PC-9 (cell line): ENCODE measurements at places on chromosomes 1 and 21.

GRCh38 chr1:29849991-29850757, 613.9 kb downstream of the PTPRU start:
- H3K27ac ChIP-seq, result no peak overlapping the region
- H3K4me1 ChIP-seq, result no peaks in the 10 kb centered on the region
- peaks cover 12% of the 10 kb centered on the region for H3K27me3 ChIP-seq
- no peak overlapping the region for H3K4me3 ChIP-seq
- no peaks in the 10 kb centered on the region for H3K36me3 ChIP-seq
- DNase-seq, result no peak

GRCh38 chr1:227127891-227128290, 187.8 kb downstream of the COQ8A start:
- peaks cover 11% of the 10 kb centered on the region for H3K36me3 ChIP-seq
- DNase-seq, result no peak
- H3K4me3 ChIP-seq, result no peak overlapping the region
- H3K27me3 ChIP-seq, result no peaks in the 10 kb centered on the region
- H3K4me1 ChIP-seq, result no peaks in the 10 kb centered on the region

GRCh38 chr1:209855623-209856022, 27.9 kb downstream of the UTP25 start:
- H3K4me1 ChIP-seq, result no peaks in the 10 kb centered on the region
- no peak overlapping the region for H3K27ac ChIP-seq
- H3K36me3 ChIP-seq, result peaks cover 34% of the 10 kb centered on the region
- H3K27me3 ChIP-seq, result no peaks in the 10 kb centered on the region
- H3K4me3 ChIP-seq, result no peak overlapping the region

GRCh38 chr1:52976183-52977035, 49.3 kb downstream of the SCP2 start:
- no peak for DNase-seq
- H3K27me3 ChIP-seq, result no peaks in the 10 kb centered on the region
- no peaks in the 10 kb centered on the region; the same call in 1 of the 2 replicates for H3K4me1 ChIP-seq
- H3K36me3 ChIP-seq, result no peaks in the 10 kb centered on the region

GRCh38 chr1:172255223-172255560, 165.3 kb upstream of the C1orf105 start:
- no peaks in the 10 kb centered on the region for H3K27me3 ChIP-seq
- DNase-seq, result no peak
- H3K27ac ChIP-seq, result peak overlapping the region; percentile 42

- H3K27me3 ChIP-seq, result no peaks in the 10 kb centered on the region
- H3K4me1 ChIP-seq, result peaks cover 16% of the 10 kb centered on the region
- H3K27ac ChIP-seq, result no peak overlapping the region
- DNase-seq, result no peak
Measured at GRCh38 chr1:203797948-203798655, 2.7 kb downstream of the ZBED6 start.

- no peaks in the 10 kb centered on the region for H3K27me3 ChIP-seq
- H3K4me1 ChIP-seq, result peaks cover 10% of the 10 kb centered on the region
- no peak overlapping the region for H3K27ac ChIP-seq
- peak; percentile 11 for DNase-seq
Measured at GRCh38 chr1:107782217-107782845, 182.6 kb downstream of the VAV3 start.

DNA sequence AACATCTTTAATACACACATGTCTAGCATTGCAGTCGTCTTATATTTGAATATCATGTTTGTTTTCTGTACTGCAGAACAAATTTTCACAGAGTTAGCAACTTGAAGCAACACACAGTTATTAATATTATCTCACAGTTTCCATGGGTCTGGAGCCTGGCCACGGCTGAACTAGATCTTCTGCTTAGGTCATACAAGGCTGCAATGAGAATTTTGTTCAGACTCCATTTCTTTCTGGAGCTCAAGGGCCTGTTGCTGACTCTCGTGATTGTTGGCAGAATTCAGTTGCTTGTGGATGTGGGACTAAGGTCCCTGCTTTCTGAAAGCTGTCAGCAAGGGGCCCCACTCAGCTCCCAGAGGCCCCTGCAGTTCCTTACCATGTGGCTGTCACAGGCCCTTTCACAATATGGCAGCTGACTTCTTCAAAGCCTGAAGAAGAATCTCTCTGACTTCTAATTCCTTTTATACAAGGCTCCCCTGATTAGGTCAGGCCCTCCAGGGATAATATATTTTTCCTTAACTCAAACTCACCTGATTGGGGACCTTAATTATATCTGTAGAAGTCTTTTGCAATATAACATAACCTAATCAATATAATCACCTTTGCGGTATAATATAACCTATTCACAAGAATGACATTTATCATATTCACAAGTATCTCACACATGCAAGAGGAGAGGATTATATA, 296.3 kb downstream of the NFIA start:
- H3K4me1 ChIP-seq, result no peaks in the 10 kb centered on the region
- DNase-seq, result no peak
- no peaks in the 10 kb centered on the region for H3K27me3 ChIP-seq
- no peak overlapping the region for H3K4me3 ChIP-seq
- no peaks in the 10 kb centered on the region for H3K36me3 ChIP-seq

DNA sequence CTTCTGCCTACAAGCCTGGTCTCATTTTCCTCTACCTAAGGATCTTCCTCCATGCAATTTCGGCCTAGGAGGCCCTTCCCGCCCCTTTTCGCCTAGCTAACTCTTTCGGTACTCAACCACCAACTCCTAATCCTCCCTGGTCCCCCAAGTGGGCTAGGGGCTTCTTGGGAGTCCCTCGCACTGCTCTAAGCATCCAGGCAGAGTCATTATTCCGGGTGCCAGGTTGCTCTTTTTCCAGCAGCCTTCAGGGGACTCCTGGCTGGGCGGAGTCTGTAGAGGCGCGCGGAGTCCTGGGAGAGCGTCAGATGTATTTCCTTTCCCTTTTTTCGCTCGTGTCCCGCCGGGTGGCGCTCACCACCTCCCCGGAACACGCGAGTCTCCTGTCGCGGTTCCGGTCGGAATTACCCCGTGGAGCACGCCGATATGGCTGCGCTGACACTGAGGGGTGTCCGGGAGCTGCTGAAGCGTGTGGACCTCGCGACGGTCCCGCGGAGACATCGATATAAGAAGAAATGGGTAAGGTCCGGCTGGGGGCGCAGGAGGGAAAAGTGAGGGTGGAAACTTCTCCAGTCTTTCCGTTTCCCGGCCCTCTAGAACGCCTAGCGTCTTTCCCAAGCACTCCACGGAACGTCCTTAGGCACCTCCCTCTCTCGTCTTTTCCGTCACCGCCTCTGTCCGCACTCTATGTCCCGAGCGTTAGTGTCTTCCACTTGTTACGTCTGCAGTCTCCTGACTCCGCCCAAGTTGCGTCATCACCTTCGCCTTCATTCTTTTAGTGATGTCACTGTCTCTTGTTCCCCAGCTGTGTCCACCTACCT, at the start of gene NSUN4:
Gene NSUN4 (plus strand): TSS at position 404 of the 818 bp plus-strand sequence. CDS start 20 bp downstream, at position 424.
- peak within 1 kb of the TSS; percentile 96 for H3K4me3 ChIP-seq
- H3K4me1 ChIP-seq, result peaks cover 20% of the 10 kb centered on the region; the same call in 1 of the 2 replicates
- no peaks in the 10 kb centered on the region; the same call in 1 of the 2 replicates for H3K36me3 ChIP-seq
- H3K27ac ChIP-seq, result peak within 1 kb of the TSS; percentile 90
- H3K27me3 ChIP-seq, result no peaks in the 10 kb centered on the region

DNA sequence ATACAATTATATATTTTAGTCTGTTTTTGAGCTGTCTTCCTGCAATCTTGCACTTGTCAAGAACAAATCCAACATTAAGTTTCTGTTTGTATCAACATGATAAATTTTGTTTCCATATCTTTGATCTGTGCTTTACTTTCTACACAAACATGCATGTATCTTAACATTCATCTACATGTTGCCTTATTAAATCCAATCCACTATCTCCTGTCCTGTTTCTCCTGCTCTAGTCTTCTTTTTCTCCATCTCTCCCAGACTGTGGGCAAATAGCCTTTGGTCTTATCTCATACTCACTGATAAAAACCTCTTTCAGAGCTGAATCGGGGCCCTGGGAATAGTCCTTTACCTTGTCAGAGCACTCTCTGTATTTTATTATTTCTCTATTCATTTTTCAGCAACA, 101.3 kb downstream of the PLPPR4 start:
- H3K27ac ChIP-seq, result no peak overlapping the region
- no peaks in the 10 kb centered on the region for H3K4me1 ChIP-seq
- no peaks in the 10 kb centered on the region for H3K36me3 ChIP-seq
- no peak overlapping the region for H3K4me3 ChIP-seq
- no peak for DNase-seq
- H3K27me3 ChIP-seq, result no peaks in the 10 kb centered on the region

- H3K4me3 ChIP-seq, result no peak overlapping the region
- H3K4me1 ChIP-seq, result no peaks in the 10 kb centered on the region
- no peak for DNase-seq
- no peak overlapping the region for H3K27ac ChIP-seq
- no peaks in the 10 kb centered on the region for H3K36me3 ChIP-seq
Measured at GRCh38 chr1:196193896-196194559, 414.2 kb downstream of the KCNT2 start.

DNA sequence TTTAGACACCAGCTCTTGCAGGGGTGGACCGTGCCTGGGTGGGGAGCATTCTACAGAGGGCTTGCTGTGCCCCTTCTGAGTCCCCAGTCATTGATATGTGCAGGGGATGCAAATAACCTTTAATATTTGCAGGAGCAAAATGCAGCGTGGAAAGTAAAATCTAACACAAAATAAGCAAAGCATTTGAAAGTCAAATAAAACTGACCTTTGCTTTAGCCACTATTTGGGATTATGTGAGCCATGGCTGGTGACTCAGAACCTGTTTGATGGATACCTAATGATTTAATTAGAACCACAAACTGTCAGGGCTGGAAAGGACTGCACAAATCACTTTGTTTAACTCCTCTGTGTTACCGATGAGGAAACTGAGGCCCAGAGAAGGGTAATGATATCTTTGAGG, 377.5 kb downstream of the HHAT start:
- H3K36me3 ChIP-seq, result no peaks in the 10 kb centered on the region
- 0 out of 2 replicates have a peak, but pooled peaks cover 5% of the 10 kb centered on the region for H3K27me3 ChIP-seq

- no peak overlapping the region for H3K27ac ChIP-seq
- DNase-seq, result no peak
- no peak overlapping the region for H3K4me3 ChIP-seq
- no peaks in the 10 kb centered on the region for H3K4me1 ChIP-seq
Measured at GRCh38 chr1:5448486-5448885, 543.7 kb downstream of the NPHP4 start.

DNA sequence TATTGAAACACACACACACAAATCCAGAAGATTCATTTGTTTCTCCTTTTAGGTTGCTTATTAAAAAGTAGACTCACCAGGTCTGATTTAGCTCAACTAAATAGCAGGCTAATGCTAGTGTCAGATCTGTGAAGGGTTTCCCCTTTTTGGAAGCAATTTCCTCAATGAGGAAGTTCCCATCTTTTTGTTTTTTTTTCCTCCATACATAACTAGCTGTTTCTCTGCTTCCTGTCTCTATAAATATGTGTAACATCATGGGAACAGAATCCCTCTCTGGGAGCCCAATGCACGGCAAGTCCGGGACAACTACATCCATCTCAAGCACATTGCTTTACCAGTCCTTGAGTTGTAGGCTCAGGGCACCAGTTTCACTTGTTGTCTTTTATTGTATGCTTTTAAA, 1421.1 kb downstream of the PLA2G4A start:
- H3K27ac ChIP-seq, result no peak overlapping the region
- no peaks in the 10 kb centered on the region for H3K27me3 ChIP-seq
- H3K4me1 ChIP-seq, result no peaks in the 10 kb centered on the region
- H3K4me3 ChIP-seq, result no peak overlapping the region
- no peaks in the 10 kb centered on the region for H3K36me3 ChIP-seq

- H3K27me3 ChIP-seq, result no peaks in the 10 kb centered on the region
- peaks cover 13% of the 10 kb centered on the region for H3K36me3 ChIP-seq
- H3K27ac ChIP-seq, result no peak overlapping the region
- no peaks in the 10 kb centered on the region for H3K4me1 ChIP-seq
- DNase-seq, result no peak
Measured at GRCh38 chr1:63461661-63462230, 61.3 kb downstream of the ITGB3BP start.

GRCh38 chr1:38153778-38154470, 107.3 kb upstream of the POU3F1 start:
- peaks cover 42% of the 10 kb centered on the region for H3K27me3 ChIP-seq
- no peaks in the 10 kb centered on the region for H3K36me3 ChIP-seq
- H3K4me3 ChIP-seq, result no peak overlapping the region

- no peaks in the 10 kb centered on the region for H3K36me3 ChIP-seq
- H3K27me3 ChIP-seq, result no peaks in the 10 kb centered on the region
- peaks cover 55% of the 10 kb centered on the region for H3K4me1 ChIP-seq
Measured at GRCh38 chr1:109395602-109396512, 1.9 kb downstream of the SORT1 start.

DNA sequence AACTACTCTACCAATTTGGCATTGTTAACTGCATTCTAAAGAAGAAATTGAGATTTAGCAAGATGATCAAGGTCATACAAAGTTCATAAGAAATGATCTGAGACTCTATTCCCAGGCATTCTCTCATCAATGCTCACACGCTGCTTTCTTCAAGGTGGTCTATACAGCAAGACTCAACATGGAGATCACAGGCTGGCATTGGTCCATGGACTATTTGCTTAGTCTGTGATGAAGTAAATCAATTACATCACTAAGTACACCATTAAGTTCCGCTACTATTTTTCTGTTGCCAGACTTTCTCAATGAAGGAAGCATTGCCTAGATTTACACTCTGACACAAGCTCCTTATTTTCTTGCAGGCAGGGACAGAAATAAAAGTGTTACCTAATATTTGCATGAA, 51.9 kb upstream of the CYP2J2 start:
- DNase-seq, result no peak
- H3K4me3 ChIP-seq, result no peak overlapping the region
- H3K27ac ChIP-seq, result no peak overlapping the region
- H3K4me1 ChIP-seq, result no peaks in the 10 kb centered on the region
- H3K36me3 ChIP-seq, result no peaks in the 10 kb centered on the region

DNA sequence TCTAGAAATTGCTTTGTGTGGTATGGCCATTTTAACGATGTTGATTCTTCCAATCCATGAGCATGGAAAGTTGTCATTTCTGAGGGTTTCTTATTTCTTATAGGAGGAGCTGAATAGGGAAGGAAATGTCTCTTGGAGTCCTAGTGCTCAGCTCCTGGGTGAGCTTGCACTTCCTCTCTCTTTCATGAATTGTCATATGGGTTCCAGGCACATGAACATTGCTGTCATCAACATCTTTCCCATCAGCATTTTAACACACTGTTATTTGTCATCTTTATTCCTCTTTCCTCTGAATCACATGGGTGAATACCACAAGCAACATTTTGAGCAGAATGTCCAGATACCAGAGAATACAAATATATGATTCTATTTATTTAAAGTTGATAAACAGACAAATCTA, 23.4 kb downstream of the SLAMF6 start:
- DNase-seq, result no peak
- H3K36me3 ChIP-seq, result no peaks in the 10 kb centered on the region
- H3K27ac ChIP-seq, result no peak overlapping the region
- no peaks in the 10 kb centered on the region for H3K4me1 ChIP-seq
- H3K4me3 ChIP-seq, result no peak overlapping the region

DNA sequence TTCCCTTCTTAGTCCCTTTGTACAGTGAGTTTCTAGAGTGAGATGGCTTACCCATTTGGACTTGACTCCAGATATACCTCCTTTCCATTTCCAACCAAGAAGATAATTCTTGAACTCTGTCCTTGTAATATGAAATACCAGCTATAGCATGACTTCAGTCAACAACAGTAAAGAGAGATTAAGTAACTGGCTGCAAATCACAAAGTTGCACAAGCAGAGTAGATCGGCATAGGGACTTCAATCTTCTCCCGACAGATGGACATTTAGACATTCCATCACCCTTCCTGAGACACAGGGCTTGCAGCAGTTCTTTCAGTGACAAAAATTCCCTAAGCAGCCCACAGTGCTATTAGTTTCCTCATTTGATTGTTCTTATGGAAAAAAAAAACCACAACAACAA, 44.6 kb downstream of the JAK1 start:
- no peak for DNase-seq
- H3K4me1 ChIP-seq, result peaks cover 42% of the 10 kb centered on the region
- H3K27ac ChIP-seq, result peak overlapping the region; percentile 62
- H3K27me3 ChIP-seq, result no peaks in the 10 kb centered on the region
- no peaks in the 10 kb centered on the region for H3K36me3 ChIP-seq
